Cerebellar nuclear complex (tissue), 1 donor: ENCODE measurements at places on chromosomes 16 and 17.

DNA sequence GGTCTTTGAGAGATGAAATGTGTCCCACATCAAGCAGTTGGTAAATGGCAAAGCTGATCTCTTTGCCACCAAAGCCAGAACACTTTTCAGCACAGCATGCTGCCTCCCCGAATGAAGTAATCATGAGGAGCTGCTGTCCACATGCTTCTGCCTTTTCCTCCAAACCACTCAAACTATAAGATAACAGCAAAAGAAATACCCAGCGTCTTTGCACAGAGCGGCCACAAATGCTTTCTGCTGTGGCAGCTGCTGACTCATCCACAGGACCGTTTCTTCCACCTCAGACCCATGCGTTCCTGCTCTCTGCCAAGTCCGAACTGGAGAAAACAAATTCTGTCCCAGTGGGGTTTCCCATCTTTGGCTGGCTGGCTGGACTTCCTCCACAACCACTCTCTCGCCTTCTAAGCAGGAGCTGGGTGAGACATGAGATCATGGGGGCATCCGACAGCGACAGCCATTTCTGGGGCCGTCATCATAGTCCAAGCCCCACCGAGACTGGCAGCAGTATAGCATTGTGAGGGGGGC, 27.1 kb downstream of the TBC1D3B start:
- DNase-seq: no peak

DNA sequence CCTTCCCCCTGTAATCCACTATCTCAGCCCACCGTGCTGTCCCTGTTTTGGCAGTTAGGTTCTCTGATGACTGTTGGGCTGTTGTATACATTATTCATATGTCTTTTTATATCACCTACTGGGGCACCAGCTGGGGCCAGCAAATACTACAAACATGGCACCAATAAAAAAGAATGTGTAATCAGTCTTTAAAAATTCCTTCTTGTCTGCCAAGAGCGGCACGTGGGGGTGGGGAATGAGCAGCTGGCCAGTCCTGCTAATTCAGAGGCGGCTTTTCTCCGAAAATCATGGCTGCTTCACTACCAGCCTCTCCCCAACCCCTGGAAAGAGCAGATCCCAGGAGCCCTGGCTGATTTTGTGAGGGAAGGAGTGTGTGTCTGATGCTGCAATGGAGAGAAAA, 77.7 kb upstream of the EEF2KMT start:
- no peak for DNase-seq

GRCh38 chr16:19809121-19809635, 75.5 kb downstream of the GPRC5B start:
- DNase-seq: no peak

- no peak for DNase-seq
Observed at GRCh38 chr16:9062301-9062700, 29.1 kb upstream of the HAPSTR1 start.

DNA sequence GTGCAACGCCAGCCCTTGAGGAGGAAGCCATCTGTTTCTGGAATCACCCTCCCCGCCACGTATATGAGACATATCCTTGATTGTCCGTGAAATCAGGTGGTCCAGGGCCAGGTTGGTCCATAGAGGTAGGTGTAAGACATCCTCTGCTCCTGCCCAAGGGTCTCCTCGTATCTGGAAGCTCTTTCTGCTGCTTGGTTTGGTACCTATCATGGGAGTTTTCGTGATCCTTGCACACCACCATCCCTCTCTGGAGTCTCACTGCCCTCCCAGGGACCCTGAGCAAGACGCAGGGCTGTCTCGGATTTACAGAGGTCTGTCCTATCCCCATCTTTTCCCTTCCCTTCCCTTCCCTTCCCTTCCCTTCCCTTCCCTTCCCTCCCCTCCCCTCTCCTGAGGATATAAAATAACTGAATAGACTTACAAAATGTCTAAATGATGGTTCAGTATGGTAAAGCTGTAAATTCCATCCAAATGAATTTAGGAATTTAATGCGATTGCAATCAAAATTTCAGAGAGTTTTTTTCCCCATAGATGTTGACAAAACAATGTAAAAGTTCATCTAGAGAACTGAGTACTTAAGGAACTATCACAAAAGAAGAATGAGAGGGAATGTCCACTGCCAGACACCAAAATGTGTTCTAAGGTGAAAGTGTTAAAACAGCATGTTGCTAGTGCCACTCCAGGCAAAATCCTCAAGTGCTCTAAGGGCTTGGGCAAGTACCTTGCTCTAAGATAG, 2.0 kb upstream of the CCDC42 start:
- DNase-seq: no peak

DNA sequence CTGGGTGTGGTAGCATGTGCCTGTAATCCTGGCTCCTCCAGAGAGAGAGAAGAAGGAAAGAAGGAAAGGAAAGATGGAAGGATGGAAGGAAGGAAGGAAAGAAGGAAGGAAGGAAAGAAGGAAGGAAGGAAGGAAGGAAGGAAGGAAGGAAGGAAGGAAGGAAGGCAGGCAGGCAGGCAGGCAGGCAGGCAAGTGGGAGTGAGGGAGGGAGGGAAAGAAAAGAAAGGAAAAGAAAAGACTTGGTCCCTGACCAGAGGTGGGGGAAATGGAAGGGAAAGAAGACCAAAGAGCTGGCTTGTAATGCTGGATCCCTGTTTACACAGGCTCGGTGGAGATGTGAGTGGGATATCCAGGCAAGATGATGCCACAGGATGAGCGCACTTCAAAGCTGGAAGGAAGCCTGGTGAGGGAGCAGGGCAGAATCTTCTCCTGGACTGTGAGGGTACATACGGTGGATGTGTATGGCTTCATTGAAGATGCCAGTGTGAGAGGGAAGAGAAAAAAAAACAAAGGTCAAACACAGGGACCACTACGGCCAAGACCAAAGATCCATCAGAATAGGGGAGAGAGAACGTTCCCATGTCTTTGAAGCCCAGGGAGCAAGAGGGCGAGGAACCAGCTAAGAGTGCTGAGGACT, 2.1 kb downstream of the CES1 start:
- DNase-seq: no peak

GRCh38 chr17:37710344-37710886, 34.4 kb downstream of the HNF1B start:
- DNase-seq: no peak
